ENCODE measurements at places on chromosomes 7 and 10.

DNA sequence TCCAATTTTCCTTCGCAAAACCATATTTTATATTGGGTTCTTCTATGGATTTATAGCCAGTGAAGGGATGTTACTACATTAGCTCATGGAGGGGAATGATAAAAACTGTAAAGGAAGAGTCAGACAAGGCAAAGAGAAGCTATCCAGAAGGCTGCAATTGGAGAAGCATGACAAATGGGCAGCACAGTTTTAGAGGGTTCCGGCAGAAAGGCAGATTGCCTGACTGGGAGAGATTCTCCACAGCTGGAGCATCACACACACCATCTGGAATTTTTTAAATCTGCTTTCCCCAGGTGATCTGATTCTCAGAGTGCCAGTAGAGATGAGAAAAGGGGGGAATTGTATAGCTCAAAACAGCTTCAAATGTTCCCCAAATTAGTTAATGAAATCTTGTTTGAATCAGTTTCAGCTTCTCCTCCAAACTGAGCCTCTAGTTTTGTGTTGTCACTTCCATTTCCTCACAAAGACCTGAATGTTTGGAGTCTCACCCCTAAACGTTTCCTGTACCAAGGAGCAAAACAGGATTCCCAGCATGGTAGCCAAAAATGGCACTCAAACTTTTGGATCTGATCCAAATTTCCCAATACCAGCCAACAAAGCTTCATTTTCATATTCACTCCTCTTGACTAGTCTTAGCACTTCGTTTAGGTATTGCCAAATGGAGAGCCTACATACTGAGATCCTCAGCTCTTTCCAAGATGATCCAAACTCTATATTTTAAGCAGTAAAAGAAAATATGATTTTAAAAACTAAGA lies 177.5 kb downstream of the HPSE2 start:
- DNase-seq, result no peak

DNA sequence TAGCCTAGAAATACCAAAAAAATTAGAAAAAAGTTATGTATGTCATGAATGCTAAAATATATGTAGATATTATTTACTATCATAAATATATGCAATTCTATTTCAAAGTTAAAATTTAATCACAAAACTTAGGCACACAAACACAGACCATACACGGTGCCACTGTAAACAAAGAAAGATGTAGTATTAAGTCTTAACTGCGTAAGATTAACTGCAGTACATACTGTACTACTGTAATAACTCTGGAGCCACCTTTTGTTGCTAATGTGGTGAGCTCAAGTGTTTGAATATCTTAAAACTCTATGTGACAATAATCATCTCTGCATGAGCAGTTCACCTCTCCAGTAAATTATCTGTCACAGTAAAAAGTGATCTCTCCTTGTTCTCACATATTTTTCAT lies 23.6 kb downstream of the GDI2 start:
- no peak for DNase-seq

- no peak for DNase-seq
Measured at GRCh38 chr7:72336382-72336631, 75.8 kb downstream of the CALN1 start.

- no peak for DNase-seq
Measured at GRCh38 chr10:120980279-120981255, 129.4 kb downstream of the WDR11 start.

DNA sequence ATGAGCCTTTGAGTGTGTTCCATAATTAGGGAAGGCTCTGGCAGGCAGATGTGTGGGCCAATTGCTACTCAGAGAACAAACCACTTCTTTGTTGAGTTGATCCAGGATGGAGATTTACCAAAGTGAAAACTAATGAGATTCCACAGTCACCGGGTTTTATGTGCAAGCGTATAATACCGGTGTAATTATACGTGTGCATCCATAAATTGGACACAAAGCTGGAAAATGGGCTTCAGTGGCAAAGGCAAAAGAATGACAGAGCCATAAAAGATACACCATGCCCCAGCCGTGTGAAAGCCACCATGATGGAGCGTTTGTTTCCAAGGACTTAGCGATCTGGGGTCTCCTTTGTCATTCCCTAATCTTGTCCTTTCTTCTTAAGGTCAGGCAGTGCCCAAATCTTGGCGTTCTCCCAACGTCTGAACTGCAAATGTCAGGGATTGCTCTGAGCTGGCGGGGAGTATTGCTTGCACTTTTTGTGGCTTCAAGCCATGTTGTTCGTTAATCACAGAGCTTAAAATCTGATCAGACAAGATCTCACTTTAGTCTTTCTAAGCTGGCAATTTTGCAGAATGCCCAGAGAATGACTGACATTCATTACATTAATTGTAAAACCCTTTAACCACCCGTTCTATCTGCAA lies 70.1 kb downstream of the NPTX2 start:
- DNase-seq, result no peak

- no peak for DNase-seq
Measured at GRCh38 chr10:72379776-72380175, 25.1 kb upstream of the DNAJB12 start.

GRCh38 chr10:11522821-11523245 lies 88.6 kb downstream of the USP6NL start:
- DNase-seq, result no peak

GRCh38 chr7:672891-673290 lies 53.6 kb upstream of the DNAAF5 start:
- no peak for DNase-seq

DNA sequence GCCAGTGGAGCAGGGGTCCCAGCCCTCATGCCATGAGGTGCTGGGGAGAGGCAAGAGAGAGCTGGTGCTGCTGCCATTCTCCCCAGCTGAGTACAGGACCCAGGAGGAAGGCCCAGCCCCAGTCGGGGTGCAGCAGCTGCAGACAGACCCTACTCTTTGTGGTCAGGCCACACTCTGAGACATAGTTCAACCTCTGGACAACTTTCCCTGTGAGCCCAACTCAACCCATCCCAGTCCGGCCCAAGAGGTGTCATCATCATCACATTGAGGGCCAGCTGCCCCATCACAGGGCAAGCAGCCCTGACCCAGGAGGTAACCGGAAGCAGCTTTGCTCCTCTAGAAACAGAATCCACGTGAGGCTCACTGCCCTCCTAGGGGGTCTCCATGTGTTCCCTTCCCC lies 133.8 kb upstream of the KCNMA1 start:
- no peak for DNase-seq

DNA sequence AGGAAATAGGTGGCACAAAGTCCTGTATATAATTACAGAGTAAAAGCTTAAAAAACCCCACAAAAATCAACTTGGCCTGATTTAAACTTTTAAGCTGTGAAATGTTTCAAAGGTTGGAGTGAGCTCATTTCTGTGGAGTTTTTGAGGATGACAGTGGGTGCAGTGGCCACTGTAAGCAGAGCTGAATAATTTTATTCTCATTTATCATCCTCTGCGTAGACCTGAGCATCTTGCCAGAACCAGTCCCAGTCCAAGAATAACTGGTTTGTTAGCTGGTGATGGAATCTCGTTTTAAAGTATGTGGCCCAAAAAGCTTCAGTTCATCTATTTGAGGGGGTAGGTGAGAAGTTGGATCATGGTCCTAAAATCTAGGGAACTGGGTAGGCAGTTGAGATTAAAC lies 4.4 kb downstream of the BMPER start:
- no peak for DNase-seq

DNA sequence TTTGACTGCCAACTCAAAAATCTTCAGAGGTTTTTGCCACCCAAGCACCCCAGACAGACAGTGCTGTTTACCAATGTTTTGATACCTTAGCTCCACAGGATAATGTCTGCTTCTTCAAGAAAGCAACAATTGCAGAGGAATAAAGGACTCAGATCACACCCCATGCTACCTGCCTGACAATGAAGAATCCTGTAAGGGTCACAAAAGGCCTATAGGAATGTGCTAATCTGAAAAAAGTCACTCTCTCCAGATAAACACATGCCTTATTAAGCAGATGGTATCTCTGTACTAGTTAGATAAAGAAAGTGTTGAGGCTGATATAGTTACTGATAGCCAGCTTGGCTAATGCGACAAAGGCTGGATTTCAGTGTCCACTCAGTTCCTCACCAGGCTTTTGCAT lies 1076.7 kb upstream of the SORCS1 start:
- DNase-seq, result no peak

DNA sequence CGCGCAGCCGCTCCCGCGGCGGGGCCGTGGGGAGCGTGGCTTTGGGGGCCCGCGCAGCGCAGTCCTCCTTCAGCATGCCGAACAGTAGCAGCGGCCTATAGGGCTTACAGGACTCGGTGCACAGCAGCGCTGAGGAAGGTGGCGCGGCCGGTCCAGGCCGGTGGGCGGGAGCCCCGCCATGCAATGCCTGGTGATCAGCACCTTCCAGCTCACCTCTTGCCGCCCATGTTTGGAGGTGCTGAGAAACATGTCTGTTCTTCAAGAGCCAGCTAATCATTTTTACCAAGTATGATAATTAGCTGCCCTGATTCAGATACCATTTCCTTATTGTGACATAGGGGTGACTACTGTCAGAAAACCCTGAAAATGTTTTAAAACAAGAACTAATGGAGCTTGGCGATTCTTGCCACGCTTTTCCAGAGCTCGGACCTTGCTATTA lies 33.5 kb upstream of the SFTPD start:
- no peak for DNase-seq

GRCh38 chr10:35130663-35131062 lies 4.0 kb downstream of the CREM start:
- DNase-seq, result no peak

- DNase-seq, result no peak
Measured at GRCh38 chr7:130232209-130232608, 24.5 kb downstream of the SSMEM1 start.

DNA sequence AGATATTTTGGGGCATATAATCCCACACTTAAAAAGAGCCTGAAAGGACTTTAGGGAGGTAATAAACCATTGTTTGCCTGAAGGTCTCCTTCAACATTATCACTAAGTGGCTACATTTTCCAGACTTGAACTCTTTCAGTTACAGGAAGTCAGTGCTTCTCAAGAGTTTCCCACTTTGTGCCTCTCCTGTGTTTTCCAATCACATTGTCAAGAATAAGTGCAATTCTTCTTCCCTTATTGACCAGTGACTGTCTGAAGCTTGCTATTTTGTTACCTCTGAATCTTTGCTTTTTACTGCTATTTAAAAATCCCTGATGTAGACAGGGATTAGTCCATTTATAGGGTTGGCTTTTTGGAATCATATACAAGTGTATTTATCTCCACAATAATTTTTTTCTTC lies 346.7 kb upstream of the ANKRD30A start:
- no peak for DNase-seq

- DNase-seq, result no peak
Measured at GRCh38 chr10:98391578-98391991, 23.4 kb downstream of the PYROXD2 start.

DNA sequence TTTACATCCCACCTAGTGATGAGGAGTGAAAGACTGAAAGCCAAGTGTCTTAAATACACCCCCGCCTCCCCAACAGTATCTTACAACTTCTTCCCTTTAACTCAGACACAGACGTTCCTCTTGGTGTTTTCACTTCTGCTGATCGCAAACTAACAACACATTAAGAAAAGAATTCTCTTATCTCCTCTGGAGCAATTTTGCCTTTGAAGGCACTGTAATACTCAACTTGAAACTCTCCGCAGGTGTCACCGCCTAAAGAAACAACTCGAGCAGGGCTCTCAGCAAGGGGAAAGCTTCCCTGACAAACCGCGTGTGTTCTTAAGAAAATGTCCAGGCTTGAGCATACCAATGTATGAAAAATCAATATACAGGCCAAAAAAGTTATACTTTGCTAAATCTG lies 452 bp downstream of the SEMA3C start:
- DNase-seq, result no peak

GRCh38 chr10:30002426-30003266 lies 56.7 kb downstream of the JCAD start:
- DNase-seq, result peak; percentile 22

DNA sequence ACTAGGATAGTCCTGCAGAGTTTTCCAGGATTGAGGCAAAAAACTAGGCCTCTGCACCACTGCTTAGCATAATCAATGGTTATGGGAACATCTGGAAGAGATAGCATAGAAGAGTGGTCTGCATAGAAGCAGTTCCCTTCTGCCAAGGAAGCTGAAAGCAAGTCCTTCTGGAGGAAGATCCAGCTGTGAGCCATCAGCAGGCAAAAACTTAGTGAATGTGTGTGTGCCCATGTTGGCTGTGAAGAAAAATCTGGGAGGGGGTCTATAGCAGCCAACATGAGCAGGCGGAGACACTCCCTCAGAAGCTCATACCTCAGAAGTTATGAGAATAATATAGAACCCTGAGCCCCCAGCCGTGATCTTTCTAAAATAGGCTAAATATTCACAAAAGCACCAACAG lies 228.1 kb upstream of the STEAP1 start:
- no peak for DNase-seq

- no peak for DNase-seq
Measured at GRCh38 chr7:1692515-1693418, 22.7 kb downstream of the ELFN1 start.

DNA sequence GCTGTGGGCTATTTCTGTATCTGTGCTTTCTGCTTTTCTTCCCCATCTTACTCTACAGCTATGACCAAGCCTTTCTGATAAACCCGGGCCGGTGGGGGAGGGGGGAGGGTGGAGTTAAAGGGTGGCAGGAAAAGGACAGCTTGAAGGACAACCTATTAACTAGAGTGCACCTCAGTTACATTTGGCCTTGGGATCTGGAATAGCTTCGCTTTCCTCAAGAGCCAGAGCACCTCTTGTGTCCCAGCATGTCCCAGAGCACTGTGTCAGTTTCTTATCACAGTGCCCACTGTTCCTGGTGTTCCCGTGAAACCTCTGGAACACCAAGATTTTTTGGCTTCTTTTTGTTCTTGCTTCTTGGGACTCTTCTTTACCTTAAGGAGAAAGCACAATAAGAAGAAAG lies 160.6 kb downstream of the NSUN6 start:
- no peak for DNase-seq

GRCh38 chr7:55483046-55483445 lies 89.3 kb downstream of the VOPP1 start:
- DNase-seq, result no peak

DNA sequence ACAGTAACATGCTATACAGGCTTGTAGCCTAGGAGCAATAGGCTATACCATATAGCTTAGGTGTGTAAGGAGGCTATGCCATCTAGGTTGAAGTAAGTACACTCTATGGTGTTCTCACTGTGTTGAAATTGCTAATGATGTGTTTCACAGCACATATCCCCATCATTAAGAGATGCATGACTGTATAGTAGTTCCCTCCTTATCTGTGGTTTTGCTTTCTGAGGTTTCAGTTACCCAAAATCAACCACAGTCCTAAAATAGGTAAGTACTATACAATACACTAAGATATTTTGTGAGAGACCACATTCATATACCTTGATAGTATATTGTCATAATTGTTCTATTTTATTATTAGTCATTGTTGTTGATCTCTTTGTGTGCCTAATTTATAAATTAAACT lies 12.7 kb downstream of the FZD1 start:
- no peak for DNase-seq

- no peak for DNase-seq
Measured at GRCh38 chr10:67722113-67722512, 26.1 kb upstream of the CTNNA3 start.

Data from activated T-helper 1 cell treated with Interleukin-2 at 50 U/mL for 16 hours (primary cell).